ENCODE measurements at places on chromosomes 4 and X.

DNA sequence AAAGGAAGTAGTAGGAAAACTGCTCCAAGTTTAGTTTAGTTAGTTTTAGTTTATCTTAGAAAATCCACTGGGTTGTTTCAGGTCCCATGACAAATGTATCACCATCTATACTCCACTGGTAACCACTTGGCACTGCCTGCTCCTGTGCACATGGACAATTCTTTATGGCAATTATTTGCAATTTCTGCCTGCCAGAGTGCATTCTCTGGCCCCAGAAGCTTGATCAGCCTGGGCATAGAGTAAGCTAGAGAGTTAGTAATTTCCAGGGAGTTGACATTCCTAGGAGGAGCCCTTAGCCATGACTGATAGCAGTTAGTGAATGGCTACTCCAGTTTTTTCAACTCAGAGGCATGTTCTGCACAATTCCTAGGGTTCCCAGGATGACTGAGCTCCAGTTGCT is 203.2 kb upstream of the FGF13 start:
- no peak for DNase-seq

DNA sequence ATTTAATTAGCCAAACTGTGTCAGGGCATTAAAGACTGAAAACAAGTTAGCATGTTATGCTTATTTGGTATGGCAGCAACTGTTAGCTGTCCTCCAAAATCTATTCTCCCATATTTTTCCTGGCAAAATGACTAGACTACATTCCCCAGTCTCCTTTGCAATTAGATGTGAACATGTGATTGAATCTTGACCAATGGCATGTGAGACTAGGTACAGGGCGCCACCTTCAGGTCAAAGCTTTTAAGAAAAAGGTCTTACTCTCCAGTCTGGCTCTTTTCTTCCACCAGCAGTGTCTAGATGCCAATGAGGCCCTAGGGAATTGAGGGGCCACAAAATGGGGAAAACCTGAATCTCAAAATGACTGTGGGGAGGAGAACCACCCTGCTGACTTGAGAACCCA is 408.2 kb downstream of the SMARCA1 start:
- DNase-seq = peak; percentile 72

- DNase-seq = peak; percentile 70
Measured at GRCh38 chrX:131677655-131678628, 134.1 kb downstream of the OR13H1 start.

DNA sequence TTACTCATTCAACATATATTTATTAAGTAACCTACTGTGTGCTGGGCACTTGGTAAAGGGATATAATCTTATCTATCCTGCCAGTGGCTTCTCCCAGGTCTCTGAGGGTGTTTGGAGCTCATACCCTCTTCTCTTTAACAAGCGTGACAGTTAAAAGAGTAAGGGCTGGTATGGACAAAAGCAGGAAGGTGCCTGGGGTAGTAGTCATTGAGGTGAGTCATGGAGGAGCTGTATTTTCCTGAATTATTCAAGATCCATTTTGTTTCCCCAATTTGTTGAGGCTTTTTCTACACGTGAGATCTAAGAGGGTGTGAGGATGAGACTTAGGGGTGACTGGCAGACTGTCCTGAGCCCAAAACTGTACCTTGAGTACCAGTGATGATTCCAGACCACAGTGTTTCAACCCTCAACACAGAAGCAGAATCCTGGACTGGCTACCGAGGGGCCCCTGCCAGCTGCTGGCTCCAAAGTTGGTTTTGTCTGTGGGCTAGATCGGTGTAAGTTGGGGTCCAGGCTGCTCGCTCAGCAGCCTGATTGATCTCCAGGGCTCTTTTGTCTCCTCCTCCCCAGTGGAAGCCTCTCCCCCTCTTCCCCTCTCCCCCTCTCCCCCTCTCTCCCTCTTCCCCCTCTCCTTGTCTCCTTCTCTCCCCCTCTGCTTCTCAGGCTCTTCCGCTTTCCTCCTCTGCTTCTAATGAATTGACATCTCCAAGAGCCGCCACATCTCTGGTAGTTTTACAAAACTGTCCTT is at the start of gene DRP2:
TSS of gene DRP2 (plus strand) at position 671 of the 748 bp plus-strand sequence. CDS start 11,862 bp downstream, outside the sequence.
- DNase-seq = peak; percentile 20

DNA sequence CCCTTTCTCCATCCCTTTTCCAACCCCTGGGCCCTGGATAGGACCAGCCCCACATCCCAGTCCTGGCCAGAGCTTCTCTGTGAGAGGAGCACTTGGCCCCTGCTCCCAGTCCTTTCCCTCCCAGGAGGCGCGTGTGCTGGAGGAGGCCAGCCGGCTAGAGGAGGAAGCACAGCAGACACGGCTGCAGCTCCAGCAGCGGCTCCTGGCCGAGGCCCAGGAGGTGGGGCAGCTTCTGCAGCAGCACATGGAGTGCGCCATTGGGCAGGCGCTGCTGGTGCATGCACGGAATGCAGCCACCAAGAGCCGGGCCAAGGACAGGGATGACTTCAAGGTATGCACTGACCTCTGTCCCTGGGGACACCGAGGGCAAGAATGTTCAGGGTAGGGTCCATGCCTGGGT is 87.5 kb downstream of the EVC start:
- no peak for DNase-seq

- peak; percentile 70 for DNase-seq
Measured at GRCh38 chr4:185534511-185534865, 819 bp downstream of the PDLIM3 start.

DNA sequence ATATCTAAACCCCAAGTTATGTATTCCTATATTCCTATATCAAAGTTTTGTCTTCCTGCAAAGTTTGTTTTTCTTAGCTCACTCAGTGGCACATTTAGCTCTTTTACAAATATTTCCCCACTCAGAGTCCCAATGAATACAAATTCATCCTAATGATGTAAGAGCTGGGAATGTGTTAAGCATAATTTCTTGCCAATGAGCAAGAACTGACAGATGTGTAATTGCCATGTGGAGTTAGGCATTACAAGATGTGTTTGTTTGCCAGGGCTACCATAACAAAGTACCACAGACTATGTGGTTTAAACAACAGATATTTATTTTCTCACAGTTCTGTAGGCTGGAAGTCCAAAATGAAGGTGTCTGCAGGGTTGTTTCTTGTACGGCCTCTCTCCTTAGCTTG is 302.1 kb downstream of the KCTD8 start:
- DNase-seq = no peak

DNA sequence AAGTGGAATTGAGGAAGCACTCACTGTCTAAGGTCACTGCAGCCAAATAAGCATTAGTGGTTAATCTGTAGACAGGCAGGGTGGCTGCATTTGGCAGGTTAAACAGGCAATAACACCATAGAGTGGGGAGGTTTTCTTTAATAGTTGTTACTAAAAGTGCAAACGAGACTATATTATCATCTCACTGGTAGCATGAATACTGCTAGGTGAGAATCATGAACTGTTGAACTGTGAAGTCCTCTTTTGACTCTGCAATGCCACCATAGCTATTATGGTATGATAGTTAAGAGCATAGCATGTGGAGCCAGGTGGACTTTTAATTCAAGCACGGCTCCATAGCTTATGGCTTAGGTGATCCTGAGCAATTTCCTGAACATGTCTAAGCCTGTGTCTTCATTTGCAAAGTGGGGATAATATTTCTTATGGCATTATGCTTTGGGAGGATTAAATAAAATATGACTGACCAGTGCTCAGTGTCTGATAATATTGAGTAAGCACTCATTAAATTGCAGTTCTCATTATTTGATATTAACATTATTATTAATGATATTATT is 235.6 kb upstream of the HHIP start:
- no peak for DNase-seq

Measured in neural progenitor cell (in vitro differentiated cells).